ENCODE measurements at places on chromosomes 1 and 21.

DNA sequence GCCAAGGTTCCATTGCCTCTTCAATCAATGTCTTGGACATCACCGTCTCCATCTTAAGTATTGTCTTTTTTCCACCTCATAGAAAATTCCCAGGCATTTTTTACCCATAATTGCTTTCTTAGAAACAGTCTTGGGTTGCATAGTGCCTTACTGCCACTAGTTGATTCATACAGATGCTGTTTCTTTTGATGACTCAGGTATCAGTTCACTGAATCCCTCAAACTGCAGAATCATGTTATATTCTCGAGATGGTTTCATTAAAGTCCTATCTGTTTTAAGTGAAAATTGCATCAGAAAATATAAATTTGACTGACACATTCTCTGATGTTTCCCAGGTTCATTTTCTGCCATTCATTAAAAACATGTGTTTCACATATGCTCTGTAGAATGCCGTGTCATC lies 1489.1 kb downstream of the BRINP3 start:
- no peak for DNase-seq

DNA sequence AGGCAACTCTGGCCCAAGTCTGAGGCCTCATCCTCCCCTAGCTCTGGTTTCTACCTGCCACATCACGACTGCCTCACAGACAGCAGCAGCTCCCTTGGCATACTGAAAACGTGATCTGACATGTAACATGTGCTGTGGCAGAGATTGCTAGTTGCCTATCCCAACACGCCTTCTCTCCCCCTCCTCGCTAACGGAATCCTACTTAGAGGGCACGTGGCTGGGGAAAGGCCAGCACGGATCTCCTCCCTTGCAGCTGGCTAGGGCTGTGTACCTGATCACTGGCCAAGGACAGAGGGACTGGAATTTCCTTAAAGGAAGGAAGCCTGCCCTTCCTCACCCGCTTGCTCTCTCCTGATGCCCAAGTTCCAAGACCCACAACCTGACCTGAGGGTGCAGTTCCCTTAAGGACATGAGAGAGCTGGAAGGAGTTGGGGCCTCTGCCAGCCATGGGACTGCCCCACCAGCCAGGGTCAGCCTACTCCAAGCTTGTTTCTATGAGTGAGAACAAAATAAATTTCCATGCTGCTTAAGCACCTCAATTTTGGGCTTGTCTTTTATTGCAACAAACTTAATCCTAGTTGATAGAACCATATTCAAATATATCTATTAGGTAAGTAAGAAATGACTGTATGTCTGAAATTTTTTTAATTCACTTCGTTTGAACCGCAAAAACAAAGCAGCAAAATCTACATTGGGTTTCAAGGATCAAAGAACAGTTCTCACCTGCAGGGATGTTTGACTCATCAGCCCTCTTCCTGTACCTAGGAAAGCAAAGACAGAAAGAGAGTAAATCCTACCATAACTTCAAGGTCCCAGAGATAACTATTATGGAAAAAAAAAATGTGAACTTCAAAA lies 7.2 kb downstream of the SETD4 start:
- no peak for DNase-seq

- no peak for DNase-seq
Measured at GRCh38 chr1:101346419-101346818, 109.6 kb downstream of the S1PR1 start.

DNA sequence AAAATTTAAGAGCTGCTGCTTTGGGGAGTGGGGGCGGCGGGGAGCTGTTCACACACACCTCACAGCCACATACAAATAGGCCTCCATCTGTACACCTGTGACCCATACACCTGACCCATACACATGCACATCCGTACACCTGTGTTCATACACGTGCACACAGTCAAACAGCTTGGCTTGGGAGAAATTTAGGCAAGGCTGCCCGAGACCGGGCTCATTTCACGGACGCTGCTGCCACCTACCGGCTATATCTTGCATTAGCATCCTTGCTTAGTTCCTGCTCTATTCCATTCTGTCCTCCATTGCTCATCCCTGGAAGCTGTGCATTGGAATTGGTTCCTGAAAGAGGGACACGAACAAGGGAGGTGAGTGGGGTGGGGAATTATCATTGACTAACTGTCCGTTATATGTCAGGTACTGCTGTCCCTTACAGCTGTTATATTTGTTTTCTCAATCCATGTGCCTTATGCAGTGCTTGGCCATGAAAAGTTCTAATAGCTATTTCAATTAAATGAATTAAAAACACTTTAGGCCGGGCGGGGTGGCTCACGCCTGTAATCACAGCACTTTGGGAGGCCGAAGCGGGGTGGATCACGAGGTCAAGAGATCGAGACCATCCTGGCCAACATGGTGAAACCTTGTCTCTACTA lies 37.1 kb upstream of the EPB41 start:
- DNase-seq, result peak; percentile 58

GRCh38 chr1:83998498-83999315 lies at the start of gene TTLL7:
TTLL7 (minus strand) TSS chr1:83999132; CDS start chr1:83952211, 46,921 bp downstream.
- DNase-seq, result peak; percentile 77

DNA sequence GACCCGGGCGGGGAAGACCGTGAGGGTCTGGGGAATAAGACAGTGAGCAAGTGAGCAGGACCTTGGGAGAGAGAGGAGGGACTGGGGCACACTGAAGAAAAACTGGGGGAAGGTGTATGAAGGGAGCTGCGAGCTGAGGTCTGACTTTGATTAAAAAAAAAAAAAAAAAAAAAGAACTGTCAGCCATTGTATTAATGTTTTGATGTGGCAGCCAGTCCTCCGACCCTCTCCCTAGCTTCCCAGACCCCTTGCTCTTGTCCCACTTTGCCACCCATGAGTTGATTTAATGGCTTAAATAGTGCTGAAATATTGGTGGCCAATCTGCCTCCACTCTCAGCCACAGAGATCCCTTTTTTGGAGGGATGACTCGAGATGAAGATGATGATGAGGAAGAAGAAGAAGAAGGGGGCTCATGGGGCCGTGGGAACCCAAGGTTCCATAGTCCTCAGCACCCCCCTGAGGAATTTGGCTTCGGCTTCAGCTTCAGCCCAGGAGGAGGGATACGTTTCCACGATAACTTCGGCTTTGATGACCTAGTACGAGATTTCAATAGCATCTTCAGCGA lies 652 bp downstream of the HAX1 start:
- no peak for DNase-seq

- no peak for DNase-seq
Measured at GRCh38 chr21:35390013-35390776, 341.1 kb upstream of the RUNX1 start.

- no peak for DNase-seq
Measured at GRCh38 chr1:215160351-215160750, 77.8 kb downstream of the KCNK2 start.

GRCh38 chr21:38474796-38475195 lies 23.5 kb downstream of the ERG start:
- DNase-seq, result no peak

- DNase-seq, result peak; percentile 39
Measured at GRCh38 chr1:23544444-23545389, 13.7 kb upstream of the E2F2 start.

- DNase-seq, result no peak
Measured at GRCh38 chr21:20662514-20662913, 335.7 kb upstream of the NCAM2 start.

GRCh38 chr21:46148106-46148505 lies 7.3 kb downstream of the FTCD start:
- no peak for DNase-seq

GRCh38 chr1:20137604-20138003 lies 1.5 kb upstream of the PLA2G2F start:
- DNase-seq, result no peak

- DNase-seq, result no peak
Measured at GRCh38 chr1:89952605-89953130, 42.2 kb upstream of the ZNF326 start.

- peak; percentile 53 for DNase-seq
Measured at GRCh38 chr1:187264995-187265602, 436.4 kb downstream of the PLA2G4A start.

GRCh38 chr21:26408511-26408910 lies 164.6 kb downstream of the CYYR1 start:
- DNase-seq, result no peak

DNA sequence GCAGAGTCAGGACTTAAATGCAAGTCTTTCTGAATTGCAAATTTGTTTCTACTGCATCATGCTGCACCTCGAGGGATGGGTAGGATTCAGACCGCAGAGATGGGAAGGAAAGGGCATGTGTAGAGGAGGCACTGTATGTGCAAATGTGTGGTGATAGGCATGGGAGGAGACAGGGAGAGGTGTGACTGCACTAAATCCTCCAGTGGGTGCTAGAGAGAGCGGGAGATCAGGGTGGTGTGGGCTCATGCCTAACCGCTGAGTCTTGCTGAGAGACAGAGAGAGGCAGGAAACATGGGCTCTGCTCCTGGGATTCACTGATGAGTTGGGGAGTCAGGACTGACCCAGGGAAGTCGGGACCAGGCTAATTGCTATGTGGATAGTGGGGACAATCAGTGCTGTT lies 61.1 kb downstream of the PTPRU start:
- DNase-seq, result no peak

- no peak for DNase-seq
Measured at GRCh38 chr1:90558754-90559378, 158.2 kb downstream of the BARHL2 start.

- no peak for DNase-seq
Measured at GRCh38 chr1:153627715-153628626, at the start of gene S100A1. S100A1 (plus strand) TSS chr1:153628434; CDS start chr1:153630522, 2,088 bp downstream.

DNA sequence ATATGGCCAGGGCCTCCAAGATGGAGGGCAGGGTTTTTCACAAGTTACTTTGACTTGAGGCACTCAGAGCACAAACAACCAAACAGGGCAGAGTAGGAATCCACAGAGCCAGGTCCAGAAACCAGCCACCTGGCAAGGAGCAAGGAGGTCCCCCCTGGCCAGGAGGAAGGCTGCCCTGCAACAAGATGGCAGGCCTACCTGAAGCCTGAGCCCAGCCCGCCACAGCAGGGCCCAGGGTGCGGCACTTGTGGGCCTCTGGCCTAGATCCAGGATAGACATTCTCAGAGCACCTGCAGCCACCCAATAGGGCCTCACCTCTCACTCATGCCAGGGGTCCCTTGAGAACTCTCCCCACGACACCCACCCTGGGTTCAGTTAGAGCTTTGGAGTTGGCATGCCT lies 11.5 kb downstream of the SH3BGRL3 start:
- no peak for DNase-seq

DNA sequence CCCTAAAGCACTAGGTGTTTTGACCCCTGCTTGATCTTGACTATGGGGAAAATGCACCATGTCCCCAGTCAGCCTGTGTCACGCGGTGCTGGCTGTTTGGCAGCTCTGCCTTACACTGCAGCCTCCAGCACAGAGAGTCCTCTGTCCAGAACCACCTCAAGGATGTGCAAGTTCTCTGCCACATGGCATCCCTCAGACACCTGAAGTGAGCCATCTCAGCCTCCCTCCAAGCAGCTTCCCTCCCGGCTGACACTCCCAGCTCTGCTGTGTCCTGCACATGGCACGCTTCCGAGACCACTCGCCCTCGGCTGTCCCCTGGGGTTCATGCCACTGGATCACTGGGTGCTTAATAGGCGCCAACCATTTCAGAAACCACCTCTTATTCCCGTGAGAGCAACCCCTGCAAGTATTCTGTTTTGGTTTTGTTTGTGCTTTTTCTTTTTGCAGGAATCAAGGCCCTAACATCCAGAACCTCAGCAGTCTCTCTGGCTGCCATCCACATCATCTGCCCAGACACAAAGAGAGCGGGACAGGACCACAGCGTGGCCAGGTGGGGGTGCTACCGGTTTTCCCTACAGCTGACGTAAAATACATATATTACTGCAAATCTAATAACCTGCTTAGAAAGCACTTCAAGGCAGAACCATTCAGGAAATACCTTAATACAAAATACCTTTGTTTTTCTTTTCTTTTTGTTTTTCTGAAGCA lies 45.7 kb downstream of the CAPZB start:
- no peak for DNase-seq

DNA sequence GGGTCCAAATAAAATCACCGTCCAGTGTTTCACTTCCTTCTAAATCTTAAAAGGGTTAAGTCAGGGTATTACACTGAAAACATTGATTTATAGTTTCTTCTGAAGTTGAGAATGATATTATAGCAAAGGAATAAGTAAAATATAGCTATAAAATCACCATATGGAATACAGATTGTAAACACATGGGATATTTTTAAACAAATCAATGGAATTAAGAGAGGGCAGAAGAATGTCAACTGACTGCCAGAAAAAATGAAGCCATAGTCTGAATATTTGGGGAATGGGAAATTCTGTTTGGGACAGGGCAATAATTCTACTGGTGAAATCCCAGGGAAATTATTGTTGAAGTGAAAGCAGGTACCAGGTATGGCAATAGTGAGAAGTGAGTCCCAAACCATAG lies 664.6 kb downstream of the NCAM2 start:
- no peak for DNase-seq

DNA sequence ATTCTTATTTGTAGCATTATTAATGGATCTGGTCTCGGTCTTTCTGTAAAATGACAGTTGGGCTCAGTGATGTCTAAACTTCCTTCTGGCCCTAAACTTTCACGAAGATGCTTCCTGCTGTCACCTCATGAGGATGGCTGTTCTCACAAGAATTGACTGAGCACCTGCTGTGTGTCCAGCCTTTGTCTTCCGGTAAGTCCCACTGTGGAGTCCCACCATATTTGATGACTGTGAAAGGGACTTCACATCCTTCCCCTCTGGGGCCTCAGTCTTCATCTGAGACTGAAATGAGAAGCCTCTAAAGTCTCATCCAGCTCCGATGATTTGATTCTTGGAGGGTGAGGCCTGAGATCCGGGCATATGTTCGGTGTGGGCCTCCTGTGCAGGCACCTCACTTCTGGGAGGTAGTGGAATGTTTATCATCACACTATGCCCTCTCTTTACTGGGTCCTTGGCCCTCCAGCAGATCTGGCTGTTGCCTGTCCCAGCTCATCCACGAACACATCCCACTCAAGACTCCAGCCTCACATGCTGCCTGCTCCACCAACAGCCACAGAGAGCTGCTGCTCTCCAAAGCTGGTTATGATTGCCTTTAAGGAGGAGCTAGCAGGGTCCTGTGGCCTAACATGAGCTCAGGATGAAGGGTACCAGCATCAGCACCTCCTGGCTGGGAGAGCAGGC lies 95.8 kb downstream of the KCNN3 start:
- DNase-seq, result no peak

DNA sequence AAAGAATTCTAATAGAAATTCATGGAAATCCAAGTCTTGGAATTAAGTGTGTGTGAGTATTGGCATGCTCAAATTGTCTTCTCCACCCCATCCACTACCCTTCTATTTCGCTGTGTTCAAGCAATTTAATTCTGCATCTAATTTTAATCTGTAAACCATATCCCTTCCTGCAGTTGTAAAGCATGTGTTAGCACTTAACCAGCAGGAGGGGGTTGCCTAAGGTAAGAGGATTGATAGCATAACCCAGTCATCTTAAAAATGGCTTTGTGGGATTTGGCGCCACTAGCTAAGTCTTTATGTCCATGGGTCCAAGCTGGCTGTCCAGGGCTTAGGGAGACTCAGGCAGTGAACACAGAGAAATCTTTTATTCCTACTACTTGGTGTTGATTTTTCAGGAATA lies 210.3 kb downstream of the PTPRC start:
- no peak for DNase-seq

GRCh38 chr21:44929242-44929798 lies 8.6 kb upstream of the ITGB2 start:
- DNase-seq, result no peak

- DNase-seq, result no peak
Measured at GRCh38 chr1:158799689-158800088, 18.7 kb upstream of the OR6N2 start.

Measured in NCI-H1417 treated with DMSO at 0.1 percent for 48 hours (cell line).